ENCODE measurements at places on chromosomes 6 and 20.

DNA sequence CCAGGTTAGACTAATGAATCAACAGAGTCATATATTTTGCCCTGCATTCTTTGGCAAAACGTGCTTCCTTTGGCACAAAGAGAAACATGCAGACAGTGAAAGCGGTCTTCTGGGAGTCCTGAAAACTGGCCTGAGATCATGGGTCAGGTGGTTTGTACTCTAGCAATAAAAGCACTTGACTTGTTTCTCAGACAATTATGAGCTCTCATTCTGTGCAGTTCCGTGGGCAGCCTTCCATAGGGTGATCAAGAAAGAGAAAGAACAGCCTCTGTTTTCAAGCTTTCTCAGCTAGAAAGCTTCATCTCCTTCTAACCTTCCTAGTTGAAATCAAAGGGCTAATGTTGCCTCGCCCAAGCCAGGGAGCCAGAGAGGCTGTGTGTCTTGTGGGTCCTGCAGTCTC, 62.7 kb upstream of the ISM1 start:
- peak; percentile 62 for DNase-seq

DNA sequence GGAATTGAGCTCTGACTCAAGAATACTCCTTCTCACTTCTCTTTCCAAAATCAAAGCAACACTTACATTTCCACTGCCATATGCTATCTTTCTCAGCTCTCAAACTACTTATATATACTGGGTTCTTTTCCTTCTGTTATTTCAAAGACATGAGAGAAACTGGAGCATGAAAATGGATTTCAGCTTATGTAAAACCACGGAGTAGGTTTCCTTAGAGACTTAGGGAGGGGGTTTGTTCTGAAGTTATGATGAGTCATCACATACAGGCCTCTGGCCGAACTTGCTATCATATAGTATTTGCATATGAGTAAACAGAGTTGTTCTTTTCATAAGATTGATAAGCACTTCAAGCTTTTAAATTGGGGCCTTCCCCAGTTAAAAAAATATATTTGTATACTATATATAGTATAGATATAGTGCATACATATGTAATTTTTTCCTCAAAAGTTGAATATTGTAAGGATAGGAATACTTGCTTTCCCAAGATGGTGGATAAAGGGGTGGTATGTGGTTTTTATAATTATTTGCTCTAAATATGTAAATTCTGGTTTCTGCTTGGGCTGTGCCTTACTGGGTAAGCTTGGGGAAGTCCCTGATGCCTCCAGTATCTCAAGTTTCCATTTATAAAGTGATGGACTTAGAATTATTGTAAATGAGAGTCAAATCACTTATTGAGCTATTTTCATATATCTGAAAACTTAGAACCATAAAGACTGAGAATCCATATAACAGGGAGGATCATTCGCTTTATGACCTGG, 273.9 kb downstream of the RFPL4B start:
- DNase-seq = no peak

DNA sequence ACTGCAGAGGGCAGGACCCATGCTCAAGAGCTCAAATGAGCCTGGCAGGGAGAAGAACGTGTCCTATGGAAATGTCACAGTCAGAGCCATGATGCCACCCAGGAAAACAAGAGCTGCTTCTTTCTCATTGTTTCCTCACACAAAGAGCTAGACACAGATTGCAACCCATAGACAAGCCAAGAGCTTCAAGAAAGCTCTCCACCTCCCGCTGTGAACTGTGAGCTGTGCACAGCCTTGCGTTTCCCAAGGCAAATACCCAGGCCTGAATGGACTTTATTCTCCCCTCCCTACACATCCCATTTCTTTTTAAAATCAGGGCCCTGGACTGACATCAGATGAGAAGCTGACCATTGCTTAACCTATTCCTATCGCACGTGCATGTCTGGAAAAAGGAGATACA, 388.8 kb downstream of the RNGTT start:
- DNase-seq = peak; percentile 53

DNA sequence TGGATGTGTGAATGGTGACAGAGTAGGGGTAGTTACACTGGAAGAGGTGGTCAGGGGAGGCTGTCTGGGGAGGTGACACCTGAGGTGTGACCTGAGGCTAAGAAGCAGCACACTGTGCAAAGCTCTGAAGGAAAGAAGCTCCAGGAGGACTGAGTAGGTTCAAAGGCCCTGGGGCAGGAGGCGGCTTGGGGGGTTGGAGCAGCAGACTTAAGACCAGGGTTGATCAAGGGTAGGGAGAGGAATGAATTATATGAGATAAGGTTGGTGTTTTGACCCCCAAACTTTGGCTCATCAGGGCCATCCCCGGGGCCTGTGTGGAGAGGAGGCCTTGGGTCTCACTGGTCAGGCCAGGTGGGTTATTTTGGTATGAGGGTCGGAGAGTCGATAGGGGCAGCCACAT, 166.1 kb downstream of the GRM4 start:
- DNase-seq = no peak

GRCh38 chr6:14131579-14131978, 14.0 kb downstream of the CD83 start:
- DNase-seq = no peak

DNA sequence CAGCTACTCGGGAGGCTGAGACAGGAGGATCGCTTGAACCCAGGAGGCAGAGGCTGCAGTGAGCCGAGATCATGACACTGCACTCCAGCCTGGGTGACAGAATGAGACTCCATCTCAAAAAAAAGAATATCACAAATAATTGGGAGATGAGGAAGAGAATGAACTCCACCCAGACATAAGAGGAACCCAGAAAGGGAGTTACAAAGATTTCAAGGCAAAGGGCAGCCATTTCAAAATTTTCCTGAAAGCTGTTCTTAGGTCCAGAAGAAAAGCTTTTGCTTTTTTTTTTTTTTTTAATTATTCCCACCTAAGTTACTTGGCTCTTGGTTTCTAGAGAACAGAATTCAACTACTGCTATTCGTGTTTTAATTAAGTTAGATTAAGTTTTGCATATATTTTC, 23.8 kb downstream of the MYB start:
- DNase-seq = no peak
